ENCODE measurements at places on chromosomes 4 and X.

DNA sequence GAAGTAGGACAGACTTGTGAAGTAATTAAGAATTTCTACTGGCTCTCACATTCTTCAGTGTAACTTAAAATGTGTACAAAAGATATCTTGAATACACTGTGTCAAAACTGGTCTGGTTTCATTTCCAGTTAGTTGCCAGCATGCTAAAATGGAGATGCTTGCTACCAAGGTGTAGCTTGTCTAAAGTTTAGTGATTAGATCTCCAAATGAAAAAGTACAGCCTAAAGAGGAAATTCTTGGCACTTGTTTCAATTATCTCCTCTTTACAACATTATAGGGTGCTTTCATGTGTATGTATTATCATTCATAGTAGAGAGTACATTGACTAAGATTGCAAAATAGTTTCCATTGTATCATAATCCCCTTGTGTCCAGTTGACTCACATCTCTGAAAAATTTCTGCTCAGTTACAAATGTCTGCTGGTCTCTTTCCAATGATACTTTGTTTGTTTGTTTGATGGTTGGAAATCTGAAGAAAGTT lies 97.3 kb upstream of the SPRY1 start:
- DNase-seq: no peak

DNA sequence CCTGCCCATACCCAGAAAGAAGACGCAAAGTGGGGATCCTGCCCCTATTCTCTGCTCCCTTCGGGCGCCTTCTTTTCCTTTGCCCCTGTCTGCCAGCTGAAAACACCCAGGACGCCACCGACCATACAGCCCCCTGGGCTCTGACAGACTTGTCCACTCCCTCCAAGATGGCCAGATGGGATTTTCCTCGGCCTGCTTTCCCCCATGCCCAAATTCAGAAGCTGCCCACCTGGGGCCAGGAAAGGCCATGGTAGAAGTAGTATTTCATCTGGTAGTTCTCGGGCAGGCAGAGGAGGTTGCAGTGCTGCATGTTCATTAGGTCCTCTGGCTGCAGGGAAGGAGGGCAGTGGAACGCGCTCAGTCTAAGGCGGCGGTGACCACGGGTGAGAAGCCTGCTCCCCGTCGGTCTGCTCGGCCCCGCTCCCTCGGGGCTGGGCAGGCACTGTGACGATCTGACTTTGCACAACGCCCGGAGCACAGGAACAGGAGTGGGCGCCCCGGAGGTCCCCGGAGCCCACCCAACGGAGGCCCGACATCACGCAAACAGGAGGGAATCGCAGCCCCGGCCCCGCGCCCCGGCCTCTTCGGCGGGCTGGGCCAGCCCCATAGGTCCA lies 582 bp downstream of the NAA10 start:
- DNase-seq: no peak

- no peak for DNase-seq
Observed at GRCh38 chr4:172996571-172997216, 171.9 kb upstream of the GALNT7 start.

- no peak for DNase-seq
Observed at GRCh38 chrX:122869171-122869570, 314.9 kb upstream of the GRIA3 start.

GRCh38 chrX:21725496-21725895 lies 32.4 kb downstream of the SMPX start:
- DNase-seq: no peak

DNA sequence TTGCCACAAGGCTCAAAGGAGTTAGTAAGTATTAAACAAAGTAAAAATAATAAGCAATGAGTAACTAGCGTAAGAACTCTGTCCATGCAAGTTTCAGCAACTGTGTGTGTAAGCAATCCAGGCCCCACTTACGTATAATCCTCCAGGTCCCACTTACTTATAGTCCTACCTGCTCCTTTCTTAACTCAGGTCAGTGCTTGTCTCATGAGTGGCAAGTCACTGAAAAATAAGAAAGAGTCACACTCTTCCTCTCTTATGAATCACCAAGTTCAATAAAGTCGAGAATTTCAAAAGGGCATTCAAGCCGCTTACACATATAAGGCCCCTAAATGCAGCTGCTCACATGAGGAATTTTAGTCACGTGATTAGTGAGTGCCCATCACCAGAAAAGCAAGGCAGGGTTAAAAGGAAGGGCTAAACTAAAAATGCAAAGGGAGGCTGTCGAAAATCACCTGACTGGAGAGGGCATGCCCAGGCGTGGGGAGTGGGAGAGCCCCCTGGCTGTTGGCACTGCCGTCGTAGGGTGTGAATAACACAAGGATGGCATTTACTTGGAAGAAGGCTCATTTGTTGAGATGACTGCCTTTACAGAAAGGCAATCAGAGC lies 58.2 kb downstream of the ZNF827 start:
- DNase-seq: no peak

GRCh38 chrX:123698979-123699520 lies 33.8 kb downstream of the THOC2 start:
- no peak for DNase-seq

DNA sequence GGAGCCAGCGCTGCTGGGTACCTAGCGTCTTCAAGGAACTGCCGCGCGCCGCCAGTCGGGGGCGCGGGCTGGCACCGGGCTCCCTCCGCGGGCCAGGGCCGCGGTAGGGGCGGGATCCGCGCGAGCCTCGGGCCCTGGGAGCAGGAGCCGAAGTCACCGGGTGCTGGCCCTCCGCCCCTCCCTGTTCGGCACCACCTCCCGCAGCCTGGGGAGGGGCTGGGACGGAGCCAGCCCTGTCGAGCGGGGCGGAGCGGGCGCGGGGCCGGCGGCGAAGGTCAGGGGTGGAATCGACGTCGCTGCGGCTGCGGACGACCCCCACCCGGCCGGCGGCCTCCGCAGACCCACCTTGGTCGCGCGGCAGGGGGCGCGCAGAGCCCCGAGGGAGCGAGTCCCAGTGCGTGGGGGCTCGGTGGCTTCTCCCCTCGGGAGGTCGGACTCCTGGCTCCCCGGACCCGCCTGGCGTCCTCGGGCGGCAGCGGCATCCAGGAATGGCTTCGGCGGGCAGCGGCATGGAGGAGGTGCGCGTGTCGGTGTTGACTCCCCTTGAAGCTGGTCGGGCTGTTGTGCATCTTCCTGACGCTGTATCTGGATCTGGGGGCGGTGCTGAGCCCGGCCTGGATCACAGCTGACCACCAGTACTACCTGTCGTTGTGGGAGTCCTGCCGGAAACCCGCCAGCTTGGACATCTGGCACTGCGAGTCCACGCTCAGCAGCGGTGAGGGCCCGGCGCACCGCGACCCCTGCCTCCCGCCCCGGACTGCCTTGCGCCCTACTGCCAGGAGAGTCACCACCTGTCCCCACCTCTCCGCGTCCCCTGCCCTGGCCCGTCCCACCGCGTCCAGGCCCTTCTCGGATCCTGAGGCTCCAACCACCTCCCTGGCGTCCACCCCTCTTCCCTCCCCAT lies 50.5 kb upstream of the FAM47C start:
- DNase-seq: no peak

DNA sequence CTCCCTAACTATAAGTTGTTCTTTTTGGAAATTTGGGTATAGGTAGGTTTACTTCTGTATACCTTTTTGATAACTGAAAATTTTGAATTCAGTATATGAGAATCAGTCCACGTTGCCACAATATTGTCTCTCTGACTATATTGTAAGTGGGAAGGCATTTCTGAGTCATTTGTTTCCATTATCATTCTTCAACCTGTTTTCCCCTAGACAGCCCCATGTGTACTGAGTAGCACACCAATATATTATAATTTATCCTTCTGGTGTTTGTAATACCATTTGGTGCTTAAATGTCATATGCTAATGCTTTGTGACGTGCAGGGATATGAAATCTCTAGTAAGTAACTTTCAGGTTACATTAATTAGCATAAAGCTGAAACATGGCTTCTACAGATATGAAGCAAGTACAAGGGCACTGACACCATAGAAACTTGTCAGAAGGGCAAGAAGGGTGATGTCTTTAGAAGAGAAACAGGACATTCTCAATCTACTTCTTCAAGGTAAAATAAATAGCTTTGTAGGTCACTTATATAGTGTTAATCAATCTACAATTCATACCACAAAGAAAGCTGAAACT lies 27.7 kb downstream of the PAK3 start:
- DNase-seq: no peak

GRCh38 chr4:41750626-41751448 lies 2.3 kb upstream of the PHOX2B start:
- no peak for DNase-seq

- DNase-seq: peak; percentile 16
Observed at GRCh38 chr4:88341227-88342192, 37.1 kb upstream of the HERC6 start.

DNA sequence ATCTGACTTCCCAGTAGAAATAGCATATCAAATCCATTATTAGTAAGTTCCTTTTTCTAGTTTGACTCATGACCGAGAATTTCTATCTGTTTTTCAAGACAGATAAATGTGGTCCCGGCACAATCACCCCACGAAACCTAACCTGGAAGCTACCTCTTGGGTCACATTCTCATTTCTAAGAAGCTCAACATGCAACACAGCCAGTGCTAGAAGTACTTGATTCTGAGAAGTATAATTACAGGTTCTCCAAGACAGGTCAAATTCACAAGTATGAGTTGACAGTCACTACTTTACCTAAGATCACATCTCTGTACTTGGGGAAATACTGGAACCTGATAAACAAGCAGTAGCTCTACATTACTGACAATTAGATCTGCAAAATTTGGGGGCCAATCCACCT lies 54.0 kb upstream of the PLAC1 start:
- DNase-seq: no peak

DNA sequence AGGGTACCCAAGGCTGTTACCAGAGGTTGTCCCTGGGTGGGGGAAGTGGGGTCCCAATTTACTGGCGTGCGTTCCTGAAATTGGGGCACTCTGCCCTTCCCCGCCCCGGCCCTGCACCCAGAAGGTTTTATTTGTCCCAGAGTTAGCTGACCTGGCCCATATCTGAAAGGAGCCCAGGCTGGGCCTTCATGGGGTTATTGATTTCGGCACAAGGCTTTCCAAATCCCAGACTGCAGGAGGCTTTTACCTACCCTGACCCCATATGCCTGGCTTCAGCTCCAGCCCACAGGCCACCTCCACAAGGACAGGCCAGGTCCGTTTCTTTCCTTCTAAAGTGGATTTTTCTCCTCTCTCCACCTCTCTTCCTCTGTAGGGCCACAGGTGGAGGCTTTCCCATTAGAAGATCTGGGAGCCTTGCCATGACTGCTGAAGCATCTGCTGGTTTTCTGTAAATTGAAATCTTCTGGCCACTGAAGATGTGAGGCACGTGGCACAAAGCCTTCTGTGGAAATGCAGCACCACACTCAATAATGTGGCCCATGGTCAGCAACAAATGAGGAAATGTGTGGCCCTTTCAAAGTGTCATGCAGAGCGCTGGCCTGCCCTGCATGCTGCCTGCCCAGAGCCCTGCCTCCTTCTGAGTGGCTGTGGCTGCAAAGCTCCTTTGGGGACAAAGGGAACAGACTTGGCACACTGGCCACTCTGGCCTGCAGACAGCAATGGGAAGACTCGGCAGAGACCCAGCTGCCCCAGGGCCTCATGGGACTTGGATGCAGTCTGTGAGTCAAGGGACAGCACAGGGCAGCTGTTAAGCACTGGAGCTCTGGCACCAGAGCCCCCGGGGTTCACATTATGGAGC lies 43.1 kb upstream of the MTM1 start:
- no peak for DNase-seq

DNA sequence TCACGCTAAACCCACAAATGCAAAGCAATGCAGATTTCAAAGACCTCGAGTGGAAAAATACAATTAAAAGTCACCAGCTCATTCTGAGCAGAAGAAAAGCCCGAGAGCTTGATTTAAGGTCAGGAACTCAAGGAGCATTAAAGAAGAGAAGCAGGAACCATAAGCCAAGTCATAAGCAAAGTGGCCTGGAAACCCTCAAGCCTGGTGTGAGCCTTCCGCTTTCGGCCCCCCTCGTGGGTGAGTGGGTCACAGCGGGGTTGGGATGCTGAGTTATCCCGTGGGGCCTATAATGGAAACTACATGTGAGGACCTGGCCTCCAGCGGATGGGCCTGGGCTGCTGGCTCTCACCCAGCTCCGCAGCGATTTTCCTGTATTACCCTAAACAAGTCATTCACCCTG lies 504.3 kb downstream of the RAB28 start:
- DNase-seq: no peak

- DNase-seq: no peak
Observed at GRCh38 chrX:54825716-54826438, 18.3 kb downstream of the MAGED2 start.

DNA sequence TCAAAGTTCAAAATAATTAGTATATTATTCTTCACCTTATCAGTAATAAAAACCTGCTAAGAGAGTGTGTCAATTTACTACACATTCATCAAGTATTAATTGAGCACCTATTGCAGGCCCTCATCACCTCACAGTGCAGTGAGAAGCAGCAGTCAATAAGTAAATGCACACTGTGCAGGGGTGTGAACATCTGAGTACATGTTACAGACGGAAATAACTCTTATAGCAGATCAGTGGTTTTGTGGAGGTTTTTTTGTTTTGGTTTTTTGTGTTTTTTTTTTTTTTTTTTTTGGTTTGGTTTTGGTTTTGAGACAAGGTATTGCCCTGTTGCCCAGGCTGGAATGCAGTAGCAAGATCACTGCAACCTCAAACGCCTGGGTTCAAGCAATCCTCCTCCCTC lies 20.3 kb downstream of the KLF3 start:
- DNase-seq: no peak

GRCh38 chrX:48548871-48549270 lies 9.4 kb downstream of the TBC1D25 start:
- no peak for DNase-seq
